ENCODE measurements at places on chromosomes 2 and 18.

- DNase-seq, result no peak
Measured at GRCh38 chr2:240519396-240520129, 38.2 kb downstream of the ANKMY1 start.

DNA sequence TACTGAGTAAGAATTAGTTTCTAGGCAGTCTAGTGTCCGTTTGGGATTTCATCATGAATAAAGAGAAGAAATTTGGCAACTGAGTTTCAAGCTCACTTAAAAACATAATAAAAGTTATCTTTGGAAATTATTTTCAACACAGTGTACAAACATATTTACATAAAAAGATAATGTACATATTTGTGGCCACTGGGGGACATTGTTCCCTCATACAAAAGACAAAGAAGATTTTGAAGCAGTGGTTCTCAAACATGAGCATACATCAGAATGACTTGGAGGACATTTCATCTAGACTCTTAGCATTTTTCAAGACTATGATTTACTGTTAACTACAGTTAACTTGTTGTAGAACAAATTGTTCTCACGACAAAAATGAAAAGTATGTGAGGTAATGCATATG lies 15.7 kb upstream of the TTC21B start:
- DNase-seq, result no peak

- peak; percentile 60 for DNase-seq
Measured at GRCh38 chr2:3651691-3652648, 6.0 kb upstream of the ALLC start.

- no peak for DNase-seq
Measured at GRCh38 chr2:58535182-58535581, 294.1 kb upstream of the FANCL start.

DNA sequence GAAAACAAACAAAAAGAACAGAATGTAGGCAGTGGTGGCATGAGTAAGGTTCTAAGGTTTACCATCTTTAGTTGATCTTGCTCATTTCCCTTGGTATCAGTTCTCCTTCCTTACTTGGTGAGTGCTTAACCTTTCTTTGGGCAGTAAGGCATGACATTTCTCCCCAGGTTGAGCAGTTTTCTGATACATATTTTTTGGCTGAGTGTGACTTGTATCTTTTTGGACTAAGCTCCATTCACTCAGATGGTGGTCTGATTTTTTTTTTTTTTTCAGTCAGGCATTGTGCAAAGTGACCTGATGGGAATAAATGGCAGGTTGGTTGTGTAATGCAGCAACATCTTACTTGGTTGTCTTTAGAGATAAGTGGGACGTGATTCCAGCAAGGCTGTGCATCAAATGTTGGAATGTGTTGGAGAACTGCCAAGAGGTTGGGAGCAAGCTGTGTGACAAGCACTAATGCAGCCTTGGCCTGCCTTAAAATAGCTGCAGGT lies 15.1 kb downstream of the SPTBN1 start:
- no peak for DNase-seq
